EH (cell line): ENCODE measurements at places on chromosomes 1 and 21.

- peak; percentile 20 for DNase-seq
Measured at GRCh38 chr21:36082237-36082664, 12.4 kb downstream of the CBR1 start.

DNA sequence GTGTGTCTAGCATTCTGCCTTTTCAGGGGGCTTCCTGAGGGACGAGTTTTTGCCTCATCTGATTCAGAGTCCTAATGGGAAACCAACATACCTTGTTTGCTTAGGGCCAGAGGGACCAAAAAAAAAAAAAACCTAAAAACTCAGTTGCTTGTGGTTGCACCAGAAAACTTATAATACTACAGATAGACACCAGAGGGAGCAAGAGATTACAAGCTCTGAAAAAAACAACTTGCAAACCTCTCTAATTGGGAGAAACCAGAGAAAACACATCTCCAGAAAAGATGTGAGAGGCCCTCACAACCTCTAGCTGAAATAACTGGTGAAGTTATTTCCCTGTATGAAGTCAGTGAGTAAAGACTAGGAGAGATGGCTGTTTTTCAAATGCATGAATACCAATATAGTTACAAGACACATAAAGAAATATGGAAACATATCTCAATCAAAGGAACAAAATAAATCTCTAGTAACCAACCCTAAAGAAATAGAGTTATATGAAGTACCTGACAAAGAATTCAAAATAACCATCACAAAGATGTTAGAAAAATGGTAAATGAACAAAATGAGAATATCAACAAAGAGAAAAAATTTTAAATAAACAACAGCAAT is 233.7 kb upstream of the NFIA start:
- DNase-seq, result peak; percentile 53

DNA sequence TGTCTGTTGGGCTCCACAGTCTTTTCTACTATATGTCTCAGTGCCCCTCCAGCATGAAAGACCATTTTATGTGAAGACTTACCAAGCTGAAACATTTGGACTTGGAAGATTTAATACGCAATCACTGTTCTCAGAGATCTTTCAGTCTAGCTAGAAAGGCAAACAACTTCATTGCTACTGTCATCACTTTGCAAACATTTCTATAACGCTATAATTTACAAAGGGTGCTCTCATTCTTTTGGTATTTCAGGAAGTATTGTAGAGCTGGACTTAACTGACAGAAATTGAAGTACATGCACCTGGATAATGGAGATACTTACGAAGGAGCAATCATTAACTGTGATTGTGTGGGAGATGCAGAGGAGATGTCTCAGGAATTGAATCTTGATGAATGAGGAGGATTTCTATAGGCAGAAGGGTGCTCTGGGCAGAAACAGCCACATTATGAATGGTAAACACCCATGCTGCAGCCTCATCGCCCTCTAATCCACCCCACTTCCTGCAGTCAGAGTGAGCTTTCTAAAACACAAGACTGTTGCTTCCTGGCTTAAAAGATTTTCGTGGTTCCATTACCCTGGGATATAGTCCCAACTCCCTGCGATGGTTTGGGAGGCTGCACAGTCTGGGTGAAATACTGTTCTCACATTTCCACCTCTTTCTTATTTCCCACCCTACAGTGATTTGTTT is 75.1 kb upstream of the GNG12 start:
- no peak for DNase-seq

DNA sequence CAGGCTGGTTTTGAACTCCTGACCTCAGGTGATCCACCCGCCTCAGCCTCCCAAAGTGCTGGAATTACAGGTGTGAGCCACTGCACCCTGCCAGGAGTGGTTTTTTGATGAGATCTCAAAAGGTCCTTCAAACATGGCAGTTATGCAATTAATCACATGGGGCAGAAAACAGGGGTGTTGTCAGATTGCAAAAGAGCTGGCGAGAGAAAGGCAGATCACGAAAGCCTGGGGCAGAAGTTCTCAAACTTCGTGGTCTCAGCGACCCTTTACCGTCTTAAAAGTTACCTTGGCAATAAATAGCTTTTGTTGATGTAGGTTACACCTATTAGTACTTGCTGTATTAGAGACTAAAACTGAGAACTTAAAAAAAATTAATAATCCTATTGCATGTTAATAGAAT is 16.1 kb downstream of the CNR2 start:
- DNase-seq, result no peak

GRCh38 chr1:230458509-230458908 is 32.4 kb upstream of the PGBD5 start:
- peak; percentile 10 for DNase-seq
